Vein endothelial cell (primary cell): ENCODE measurements at places on chromosomes 1 and 21. TPM values are rescaled to one million over a fixed set of nuclear protein-coding genes. Genes with fewer than 3 reads are reported as not detected.

The CDC20 gene
- 46.4 and 73.2 TPM in 2 replicates for total RNA-seq

The BATF3 gene
- total RNA-seq: 0.33 and 1.2 TPM in 2 replicates

The C1orf216 gene
- total RNA-seq: 15.4 and 18.7 TPM in 2 replicates

The SAMD13 gene
- total RNA-seq: 2.3 and 2.4 TPM in 2 replicates

The GTF2B gene
- total RNA-seq: 31.0 and 33.1 TPM in 2 replicates

The CRYAA gene
- total RNA-seq: not detected in 2 replicates

The WDR64 gene
- total RNA-seq: not detected in 2 replicates
